ENCODE measurements at places on chromosomes 11 and 22.

GRCh38 chr11:86930957-86931547 lies 24.1 kb downstream of the FZD4 start:
- no peak for DNase-seq

DNA sequence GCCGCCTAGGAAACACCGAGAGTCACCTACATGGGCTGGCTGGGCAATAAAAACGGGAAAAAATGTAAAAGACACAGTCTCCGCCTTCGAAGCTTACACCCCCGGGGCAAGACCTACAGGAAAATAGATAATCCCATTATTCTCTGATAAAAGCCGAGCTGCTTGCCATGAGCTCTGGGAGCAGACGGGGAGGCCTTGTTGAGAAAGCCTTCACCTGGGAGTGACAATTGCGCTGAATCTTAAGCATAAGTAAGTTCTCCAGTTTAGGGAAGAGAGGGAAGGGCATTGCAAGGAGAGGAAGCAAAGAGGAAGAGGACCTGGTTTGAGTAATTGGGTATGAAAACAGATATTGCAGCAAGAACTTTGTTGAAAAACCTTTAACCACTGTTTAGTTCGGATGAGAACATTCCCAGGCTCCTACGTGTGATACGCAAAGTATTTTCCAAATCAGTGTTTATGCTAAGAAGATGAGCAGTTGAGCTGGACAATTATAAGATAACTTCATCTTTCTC lies 813 bp upstream of the BTBD10 start:
- no peak for DNase-seq

DNA sequence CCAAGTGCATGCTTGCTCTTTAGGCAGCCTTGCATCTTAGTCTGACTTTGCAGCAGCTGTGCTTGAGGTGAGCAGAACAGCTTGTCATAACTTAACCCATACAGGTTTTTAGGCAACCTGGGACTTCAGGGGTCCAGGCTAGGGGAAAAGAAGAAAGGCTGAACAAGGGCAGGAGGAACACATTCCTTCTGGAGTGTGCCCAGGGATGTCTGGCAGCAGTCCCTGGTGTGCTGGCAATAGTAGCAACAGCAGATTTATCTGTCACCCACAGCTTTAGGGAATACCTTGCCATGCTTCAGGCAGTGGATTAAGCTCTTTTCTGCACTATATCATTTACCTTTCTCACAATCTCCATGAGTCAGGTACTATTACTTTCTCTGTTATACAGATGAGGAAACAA lies 513.0 kb downstream of the RAB38 start:
- DNase-seq, result no peak

- DNase-seq, result no peak
These were observed 469.2 kb upstream of the ANO5 start for GRCh38 chr11:21723678-21724077.
